ENCODE measurements at places on chromosomes 2 and 18.
A peak's percentile ranks its signal among the peaks of the same experiment; 100 is the strongest.

- no peak for DNase-seq
Measured at GRCh38 chr2:175188761-175189160, 7.3 kb upstream of the ATP5MC3 start.

- DNase-seq = peak; percentile 87
Measured at GRCh38 chr2:177334940-177335543, 57.5 kb upstream of the AGPS start.

GRCh38 chr2:218145124-218145523 lies 19.3 kb downstream of the CXCR2 start:
- no peak for DNase-seq

DNA sequence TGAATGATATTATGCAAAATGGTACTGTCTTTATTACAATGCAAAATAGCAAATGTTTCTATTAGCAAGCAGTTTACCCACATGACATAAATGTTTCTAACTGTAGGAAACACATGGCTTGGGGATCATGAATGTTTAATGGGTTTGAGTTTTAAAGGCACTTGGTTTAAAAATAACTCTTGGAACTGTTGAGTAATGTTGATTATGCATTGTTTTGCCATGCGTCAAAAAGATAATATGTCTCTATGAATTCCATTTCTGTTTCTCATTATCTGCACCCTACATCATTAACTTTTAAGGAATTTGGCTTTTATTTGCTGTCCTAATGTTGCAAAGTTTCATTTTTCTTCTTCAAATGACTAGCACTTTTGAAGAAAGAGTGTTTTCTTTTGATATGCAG lies 1355.5 kb downstream of the SUCLG1 start:
- no peak for DNase-seq

- no peak for DNase-seq
Measured at GRCh38 chr2:61795408-61795807, 58.5 kb downstream of the FAM161A start.

DNA sequence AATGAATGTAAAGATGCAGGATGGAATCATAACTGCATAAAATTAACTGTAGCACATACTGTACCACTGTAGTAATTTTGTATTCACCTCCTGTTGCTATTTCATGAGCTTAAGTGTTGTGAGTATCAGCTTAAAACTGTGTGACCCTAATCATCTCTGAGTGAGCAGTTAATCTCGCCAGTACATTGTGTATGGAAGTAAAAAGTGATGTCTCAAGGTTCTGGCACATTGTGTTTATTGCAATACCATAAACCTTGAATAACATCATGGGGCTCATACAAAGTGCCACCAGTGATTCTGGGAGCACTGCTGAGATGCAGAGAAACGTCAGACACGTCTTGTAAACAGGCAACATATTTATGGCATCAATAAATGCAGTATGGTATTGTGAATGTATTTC lies 124.5 kb downstream of the PMAIP1 start:
- DNase-seq = no peak

DNA sequence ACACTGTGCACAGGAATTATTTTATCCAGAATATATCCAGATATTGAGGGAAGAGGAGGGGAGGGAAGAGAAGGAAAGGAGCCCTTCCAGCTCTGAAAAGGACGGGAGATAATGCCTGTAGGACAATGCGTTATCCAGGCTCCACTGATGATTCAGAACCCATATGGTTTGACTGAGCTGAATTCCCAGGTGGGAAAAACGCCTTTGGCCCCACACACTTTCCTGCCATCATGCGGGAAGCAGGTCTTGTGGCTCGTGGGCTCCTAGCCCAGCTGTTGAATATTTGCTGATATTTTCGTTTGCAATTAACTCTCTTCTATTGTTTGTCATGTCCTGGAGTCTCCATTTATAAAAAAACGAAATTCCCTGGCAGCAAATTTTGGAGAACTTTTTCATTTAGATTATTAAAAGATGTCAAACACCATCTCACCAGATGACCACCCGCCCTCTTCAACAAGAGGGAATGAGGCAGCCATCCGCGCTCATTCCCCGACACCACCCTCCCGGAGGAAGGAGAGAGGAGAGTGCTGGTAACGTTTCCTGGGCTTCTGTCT lies 8.9 kb downstream of the COL6A3 start:
- DNase-seq = no peak

- peak; percentile 58 for DNase-seq
Measured at GRCh38 chr2:200396781-200397242, 90.3 kb downstream of the SPATS2L start.

DNA sequence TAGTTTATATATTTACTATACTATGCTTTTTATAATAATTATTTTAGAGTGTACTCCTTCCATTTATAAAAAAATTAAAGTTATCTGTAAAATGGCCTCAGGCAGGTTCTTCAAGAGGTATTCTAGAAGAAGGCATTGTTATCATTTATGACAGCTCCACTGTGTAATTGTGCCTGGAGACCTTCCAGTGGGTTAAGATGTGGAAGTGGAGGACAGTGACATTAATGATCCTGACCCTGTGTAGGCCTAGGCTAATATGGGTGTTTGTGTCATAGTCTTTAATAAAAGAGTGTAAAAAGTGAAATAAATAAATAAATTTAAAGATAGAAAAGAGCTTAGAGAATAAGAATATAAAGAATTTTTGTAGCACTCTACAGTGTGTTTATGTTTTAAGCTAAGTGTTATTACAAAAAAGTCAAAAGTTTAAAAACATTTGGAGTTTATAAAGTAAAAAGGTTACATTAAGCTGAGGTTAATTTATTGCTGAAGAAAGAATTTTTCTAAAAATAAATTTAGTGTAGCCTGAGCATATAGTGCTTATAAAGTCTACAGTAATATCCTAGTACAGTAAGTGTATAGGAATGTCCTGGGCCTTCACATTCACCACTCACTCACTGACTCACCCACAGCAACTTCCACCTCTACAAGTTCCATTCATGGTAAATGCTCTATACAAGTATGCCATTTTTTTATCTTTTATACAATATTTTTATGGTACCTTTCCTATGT lies 190.0 kb upstream of the SESTD1 start:
- no peak for DNase-seq

DNA sequence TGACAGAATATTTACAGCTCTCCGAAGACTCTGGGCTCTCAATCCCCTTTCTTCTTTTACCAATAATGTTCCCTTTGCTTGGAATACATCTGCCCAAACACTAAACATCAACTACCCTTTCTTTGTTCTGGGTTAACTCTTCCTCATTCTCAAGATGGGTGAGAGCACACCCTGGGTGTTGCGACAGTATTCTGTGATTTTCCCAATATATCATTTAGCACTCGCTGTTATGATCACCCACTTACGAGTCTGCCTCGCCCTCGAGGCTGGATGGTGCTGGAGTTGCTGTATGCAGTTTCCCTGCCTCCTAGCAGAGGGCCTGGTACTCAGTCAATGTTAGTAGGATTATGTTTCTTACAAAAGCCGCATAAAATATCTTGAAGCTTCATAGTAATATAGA lies 93.2 kb downstream of the SOCS6 start:
- DNase-seq = no peak
